Purkinje cell (primary cell): ENCODE measurements at places on chromosomes 5 and 9. TPM values are rescaled to one million over a fixed set of nuclear protein-coding genes. Genes with fewer than 3 reads are reported as not detected.

The SLC45A2 gene
- polyA plus RNA-seq = 1.8 TPM in 1 of 2 replicates, not detected in the other

The COL15A1 gene
- polyA plus RNA-seq = 0.04 TPM in 1 of 2 replicates, not detected in the other

The SLC34A3 gene
- polyA plus RNA-seq = not detected in 2 replicates

The FYB1 gene
- 0.87 TPM in 1 of 2 replicates, not detected in the other for polyA plus RNA-seq

The KCTD16 gene
- 11.7 and 20.4 TPM in 2 replicates for polyA plus RNA-seq

The PCDHGA2 gene
- 1.9 TPM in 1 of 2 replicates, not detected in the other for polyA plus RNA-seq

The SIT1 gene
- polyA plus RNA-seq = not detected in 2 replicates

The SIGMAR1 gene
- 16.3 and 28.8 TPM in 2 replicates for polyA plus RNA-seq

The NPDC1 gene
- polyA plus RNA-seq = 10.3 and 19.0 TPM in 2 replicates

The NUDT2 gene
- 58.5 and 67.5 TPM in 2 replicates for polyA plus RNA-seq

The BTF3 gene
- 452 and 455 TPM in 2 replicates for polyA plus RNA-seq

The CDK9 gene
- 4.6 and 9.2 TPM in 2 replicates for polyA plus RNA-seq

The CDKN2B-AS1 gene
- polyA plus RNA-seq = 2.5 and 10.7 TPM in 2 replicates

The GLDC gene
- polyA plus RNA-seq = 13.0 and 20.2 TPM in 2 replicates

The DDX4 gene
- not detected in 2 replicates for polyA plus RNA-seq

The PCDHA9 gene
- 0.07 and 0.16 TPM in 2 replicates for polyA plus RNA-seq

The MEIKIN gene
- 0.85 and 1.3 TPM in 2 replicates for polyA plus RNA-seq

The ZNF474 gene
- polyA plus RNA-seq = not detected in 2 replicates

The GFI1B gene
- not detected in 2 replicates for polyA plus RNA-seq

The TTLL11 gene
- polyA plus RNA-seq = 2.5 TPM in 1 of 2 replicates, not detected in the other

The INSYN2B gene
- polyA plus RNA-seq = 2.0 and 2.6 TPM in 2 replicates

The SMARCA2 gene
- polyA plus RNA-seq = 103 and 113 TPM in 2 replicates

The RMRP gene
- polyA plus RNA-seq = not detected in 2 replicates

The ZNF879 gene
- polyA plus RNA-seq = 2.5 and 2.8 TPM in 2 replicates
